ENCODE measurements at places on chromosomes 6 and 20. TPM values are rescaled to one million over a fixed set of nuclear protein-coding genes. Genes with fewer than 3 reads are reported as not detected.
A peak's percentile ranks its signal among the peaks of the same experiment; 100 is the strongest.

- no peak overlapping the region for H3K27ac ChIP-seq
- no peak overlapping the region for H3K4me3 ChIP-seq
- peaks cover 1% of the 10 kb centered on the region for H3K36me3 ChIP-seq
- peak; percentile 41 for DNase-seq
- H3K27me3 ChIP-seq: no peaks in the 10 kb centered on the region
- H3K4me1 ChIP-seq: peaks cover 13% of the 10 kb centered on the region
These were observed 11.4 kb downstream of the TJAP1 start for GRCh38 chr6:43488667-43489276.

- H3K27me3 ChIP-seq: no peaks in the 10 kb centered on the region
- no peak overlapping the region for H3K27ac ChIP-seq
- no peaks in the 10 kb centered on the region for H3K36me3 ChIP-seq
- peak; percentile 94 for DNase-seq
- H3K4me1 ChIP-seq: peaks cover 9% of the 10 kb centered on the region
These were observed 25.7 kb upstream of the MLIP start for GRCh38 chr6:54085541-54085940.

DNA sequence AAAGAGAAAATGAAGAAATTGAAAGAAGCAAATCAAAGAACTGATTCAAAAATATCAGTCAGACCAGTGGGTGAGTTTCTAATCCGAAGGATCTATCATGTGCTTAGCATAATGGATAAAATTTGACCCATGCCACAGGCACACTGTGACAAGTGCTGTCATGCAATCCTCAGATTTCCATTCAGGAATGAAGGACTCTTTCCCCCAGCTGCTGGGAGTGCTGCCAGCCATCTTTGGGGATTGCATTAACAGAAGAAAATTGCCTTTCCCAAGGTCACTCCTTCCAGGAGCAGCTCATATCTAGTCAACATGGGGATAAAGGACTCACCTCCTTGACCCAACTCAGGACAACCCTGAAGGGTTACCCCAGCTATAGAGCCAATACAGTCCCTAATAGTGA is 316.7 kb upstream of the TBX18 start:
- H3K4me1 ChIP-seq: peaks cover 2% of the 10 kb centered on the region
- H3K27me3 ChIP-seq: no peaks in the 10 kb centered on the region
- no peak overlapping the region for H3K27ac ChIP-seq
- H3K4me3 ChIP-seq: no peak overlapping the region
- no peak for DNase-seq

GRCh38 chr20:6590891-6591637 is 176.4 kb upstream of the BMP2 start:
- H3K27ac ChIP-seq: no peak overlapping the region
- no peaks in the 10 kb centered on the region for H3K27me3 ChIP-seq
- peaks cover 13% of the 10 kb centered on the region for H3K4me1 ChIP-seq

- peaks cover 1% of the 10 kb centered on the region for H3K27me3 ChIP-seq
- H3K27ac ChIP-seq: no peak overlapping the region
- no peak for DNase-seq
- H3K4me1 ChIP-seq: no peaks in the 10 kb centered on the region
- H3K4me3 ChIP-seq: no peak overlapping the region
These were observed 157.4 kb upstream of the BMP5 start for GRCh38 chr6:56032715-56033260.

- no peak overlapping the region for H3K27ac ChIP-seq
- DNase-seq: no peak
- H3K27me3 ChIP-seq: no peaks in the 10 kb centered on the region
- no peaks in the 10 kb centered on the region for H3K4me1 ChIP-seq
- H3K4me3 ChIP-seq: no peak overlapping the region
These were observed 121.6 kb downstream of the GJA10 start for GRCh38 chr6:90015883-90016282.

DNA sequence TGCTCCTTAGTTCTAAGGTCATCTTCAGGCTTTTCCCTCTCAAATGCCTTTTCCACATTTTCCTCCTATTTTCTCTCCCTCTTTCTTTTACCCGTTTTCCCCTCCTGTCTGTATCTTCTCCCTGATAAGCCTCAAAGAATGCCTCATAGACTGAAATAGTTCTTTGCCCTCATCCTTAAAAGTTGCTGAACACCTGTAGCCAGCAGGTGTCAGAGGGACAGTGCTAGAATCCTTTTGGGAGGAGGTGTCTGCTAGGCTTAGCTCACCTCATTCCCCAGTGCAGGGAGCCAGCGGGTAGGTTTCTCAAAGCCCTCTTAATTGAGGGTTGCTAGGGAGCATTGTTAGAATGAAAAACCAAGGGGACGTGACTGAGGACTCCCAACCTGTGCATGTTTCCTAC is 204.0 kb downstream of the TSHZ2 start:
- H3K4me3 ChIP-seq: no peak overlapping the region
- no peaks in the 10 kb centered on the region for H3K36me3 ChIP-seq
- no peak overlapping the region for H3K27ac ChIP-seq
- no peaks in the 10 kb centered on the region for H3K4me1 ChIP-seq
- no peaks in the 10 kb centered on the region for H3K27me3 ChIP-seq

- no peak for DNase-seq
- no peak overlapping the region for H3K4me3 ChIP-seq
- no peaks in the 10 kb centered on the region for H3K36me3 ChIP-seq
- no peak overlapping the region for H3K27ac ChIP-seq
- no peaks in the 10 kb centered on the region for H3K4me1 ChIP-seq
These were observed 5.7 kb downstream of the EBF4 start for GRCh38 chr20:2698186-2698817.

DNA sequence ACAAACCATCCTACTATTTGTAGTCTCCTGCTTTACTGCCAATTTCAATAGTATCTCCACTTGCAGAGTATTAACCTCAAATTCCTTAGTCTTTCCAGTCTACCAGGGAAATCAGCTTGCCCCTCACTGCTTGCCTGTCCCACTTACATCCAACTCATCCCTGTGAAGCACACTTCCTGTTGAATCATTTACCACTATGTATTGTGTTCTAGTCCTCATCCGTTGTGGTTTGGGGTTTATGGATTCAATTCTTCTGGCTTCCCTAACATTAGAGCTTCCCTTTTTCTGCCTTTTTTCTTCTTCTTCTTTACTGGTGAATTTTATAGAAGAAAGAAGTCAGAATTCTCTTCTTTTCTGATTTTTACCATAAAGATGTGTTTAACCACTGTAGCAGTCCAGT is 5.1 kb upstream of the TXLNB start:
- H3K4me1 ChIP-seq: peaks cover 4% of the 10 kb centered on the region
- no peak overlapping the region for H3K4me3 ChIP-seq
- peak; percentile 69 for DNase-seq
- no peaks in the 10 kb centered on the region for H3K36me3 ChIP-seq
- H3K27ac ChIP-seq: no peak overlapping the region
- H3K27me3 ChIP-seq: no peaks in the 10 kb centered on the region

DNA sequence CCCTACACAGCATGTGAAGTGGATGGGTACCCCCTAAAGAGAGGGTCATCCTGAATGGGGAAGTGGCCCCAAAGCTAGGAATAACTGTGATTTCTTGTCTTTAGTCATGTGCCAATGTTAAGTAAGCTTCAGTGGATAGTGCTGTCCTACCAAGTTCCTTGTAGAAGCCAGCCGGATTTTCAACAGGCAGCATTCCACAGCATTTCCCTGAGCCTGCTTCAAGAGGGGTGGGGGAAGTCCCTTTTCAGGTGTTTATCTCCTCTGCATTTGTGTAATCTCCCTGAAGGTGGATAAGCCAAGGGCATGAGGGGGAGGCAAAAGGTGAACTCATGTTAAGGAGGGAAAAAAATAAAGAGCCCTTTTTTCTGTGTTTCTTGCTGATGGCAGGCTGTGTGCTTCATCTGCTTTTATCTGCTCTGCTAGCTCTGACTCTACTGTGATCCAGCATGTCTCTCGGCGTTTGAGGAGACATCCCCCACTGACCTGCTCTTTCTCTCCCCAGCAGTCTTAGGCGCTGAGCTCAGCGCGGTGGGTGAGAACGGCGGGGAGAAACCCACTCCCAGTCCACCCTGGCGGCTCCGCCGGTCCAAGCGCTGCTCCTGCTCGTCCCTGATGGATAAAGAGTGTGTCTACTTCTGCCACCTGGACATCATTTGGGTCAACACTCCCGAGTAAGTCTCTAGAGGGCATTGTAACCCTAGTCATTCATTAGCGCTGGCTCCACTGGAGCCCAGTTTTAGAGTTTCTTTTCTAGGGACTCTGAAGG is 1.9 kb downstream of the EDN1 start:
- no peaks in the 10 kb centered on the region for H3K27me3 ChIP-seq
- peak; percentile 33 for DNase-seq
- H3K4me3 ChIP-seq: peak overlapping the region; percentile 41
- H3K4me1 ChIP-seq: peaks cover 15% of the 10 kb centered on the region

DNA sequence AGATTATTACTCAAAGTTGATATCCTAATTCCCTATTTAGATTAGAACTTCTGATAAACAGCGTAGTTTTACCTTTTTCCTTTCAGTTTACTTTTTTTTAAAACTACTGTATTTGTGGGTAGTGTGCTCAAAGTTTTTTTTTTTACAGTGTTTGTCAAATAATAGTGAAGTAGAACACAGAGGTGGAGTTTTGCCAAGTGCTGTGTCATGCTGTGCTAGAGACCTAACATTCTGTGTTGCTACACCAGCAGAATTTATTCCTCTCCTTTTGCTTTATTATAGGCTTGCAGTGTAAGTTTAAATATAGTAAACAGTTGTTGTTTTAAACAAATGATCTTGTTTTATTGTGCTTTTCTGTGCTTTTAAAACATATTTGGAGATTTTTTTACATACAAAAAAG is 125.4 kb downstream of the HIVEP1 start:
- H3K27me3 ChIP-seq: no peaks in the 10 kb centered on the region
- peaks cover 4% of the 10 kb centered on the region for H3K4me1 ChIP-seq
- peak; percentile 85 for DNase-seq
- H3K27ac ChIP-seq: no peak overlapping the region

GRCh38 chr20:40702504-40702903 is 13.5 kb upstream of the MAFB start:
- no peak for DNase-seq
- H3K4me1 ChIP-seq: no peaks in the 10 kb centered on the region
- no peak overlapping the region for H3K27ac ChIP-seq
- H3K4me3 ChIP-seq: no peak overlapping the region

DNA sequence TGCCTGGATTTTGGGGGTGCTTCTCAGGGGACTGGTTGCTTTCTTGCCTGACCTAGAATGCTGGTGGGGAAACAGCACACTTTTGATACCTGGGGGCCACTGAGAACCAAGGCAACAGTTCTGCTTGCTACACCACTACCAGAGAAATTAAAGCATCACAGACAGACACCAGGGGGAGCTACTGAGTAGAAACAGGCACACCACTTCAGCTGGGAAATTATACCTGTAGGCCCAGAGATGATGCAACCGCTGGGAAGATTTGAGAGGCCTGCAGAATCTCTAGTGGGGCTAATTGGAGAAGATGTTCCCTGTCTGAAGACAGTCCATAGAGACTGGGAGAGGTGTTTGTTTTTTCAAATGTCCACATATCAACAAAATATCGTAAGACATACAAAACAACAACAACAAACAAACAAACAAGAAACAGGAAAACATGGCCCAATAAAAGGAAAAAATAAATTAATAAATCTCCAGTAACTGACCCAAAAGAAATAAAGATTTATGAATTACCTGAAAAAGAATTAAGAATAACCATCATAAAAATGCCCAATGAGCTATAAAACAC is 129.4 kb upstream of the RIN2 start:
- H3K27ac ChIP-seq: no peak overlapping the region
- H3K4me3 ChIP-seq: no peak overlapping the region
- no peaks in the 10 kb centered on the region for H3K4me1 ChIP-seq
- no peaks in the 10 kb centered on the region for H3K36me3 ChIP-seq
- peak; percentile 66 for DNase-seq
- H3K27me3 ChIP-seq: peaks cover 6% of the 10 kb centered on the region

GRCh38 chr6:153856929-153857376 is 182.1 kb upstream of the OPRM1 start:
- H3K36me3 ChIP-seq: no peaks in the 10 kb centered on the region
- no peak overlapping the region for H3K4me3 ChIP-seq
- no peaks in the 10 kb centered on the region for H3K27me3 ChIP-seq
- H3K4me1 ChIP-seq: no peaks in the 10 kb centered on the region
- DNase-seq: no peak

GRCh38 chr20:4956200-4956810 is 45.0 kb downstream of the SLC23A2 start:
- no peak overlapping the region for H3K27ac ChIP-seq
- H3K36me3 ChIP-seq: no peaks in the 10 kb centered on the region
- no peaks in the 10 kb centered on the region for H3K27me3 ChIP-seq

DNA sequence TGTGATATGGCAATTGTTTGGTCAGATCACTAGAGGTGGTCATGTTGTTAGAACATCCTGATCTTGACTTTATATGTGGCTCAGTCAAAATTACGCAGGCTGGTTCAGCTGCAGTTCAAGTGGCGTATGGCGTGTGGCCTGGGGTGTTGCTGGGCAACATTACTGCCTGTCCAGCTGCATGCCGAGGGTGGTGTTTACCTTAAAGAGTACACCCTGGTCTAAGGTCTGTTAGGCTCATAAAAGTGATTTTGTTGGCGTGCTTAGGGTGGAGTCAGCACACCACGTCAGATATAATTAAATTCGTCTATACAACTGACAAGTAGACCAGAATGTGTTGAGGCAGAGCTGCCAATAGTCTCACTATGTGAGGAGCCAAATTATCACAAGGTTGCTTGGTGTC is 55.6 kb upstream of the NEDD9 start:
- H3K4me1 ChIP-seq: no peaks in the 10 kb centered on the region
- no peak overlapping the region for H3K27ac ChIP-seq
- no peak for DNase-seq
- no peak overlapping the region for H3K4me3 ChIP-seq

- no peak overlapping the region for H3K4me3 ChIP-seq
- DNase-seq: no peak
- no peaks in the 10 kb centered on the region for H3K36me3 ChIP-seq
- H3K4me1 ChIP-seq: no peaks in the 10 kb centered on the region
These were observed 114.5 kb upstream of the SCGN start for GRCh38 chr6:25537349-25538018.

DNA sequence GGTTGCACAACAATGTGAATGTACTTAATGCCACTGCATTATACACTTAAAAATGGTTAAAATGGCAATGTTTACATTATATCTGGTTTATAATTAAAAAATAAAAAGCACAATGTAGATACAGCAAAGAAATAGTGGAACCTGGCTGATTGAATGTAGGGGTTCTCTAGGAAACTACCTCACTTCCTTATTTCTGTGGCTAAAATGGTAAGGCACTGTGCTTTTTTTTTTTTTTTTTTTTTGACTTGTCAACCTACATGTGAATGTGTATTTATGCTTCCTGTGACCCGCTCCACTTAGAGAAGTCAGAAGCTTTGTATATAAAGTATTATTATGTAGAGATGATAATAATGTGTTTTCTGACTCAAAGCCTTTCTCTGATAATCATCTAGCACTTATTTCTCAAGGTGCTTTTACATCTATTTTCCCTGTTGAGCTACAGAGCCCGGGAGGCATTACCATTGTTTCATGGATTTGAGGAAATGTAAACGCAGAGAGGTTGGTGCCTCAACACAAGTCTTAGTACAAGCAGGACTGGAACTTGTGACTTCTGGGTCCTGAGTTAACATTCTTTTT is 55.0 kb downstream of the SOX4 start:
- DNase-seq: no peak
- H3K36me3 ChIP-seq: no peaks in the 10 kb centered on the region
- H3K27ac ChIP-seq: no peak overlapping the region
- H3K4me3 ChIP-seq: no peak overlapping the region
- H3K4me1 ChIP-seq: no peaks in the 10 kb centered on the region

KIF6 gene
- under 0.01 TPM for total RNA-seq

LAMA4 gene
- total RNA-seq: 29.7 TPM

HLA-DRB1 gene
- total RNA-seq: not detected

OR2J3 gene
- total RNA-seq: not detected

BEND3 gene
- 1.8 TPM for total RNA-seq

LY6G6F gene
- total RNA-seq: not detected

TRIM31 gene
- total RNA-seq: not detected

KCNK17 gene
- total RNA-seq: not detected

PROKR2 gene
- not detected for total RNA-seq

HSPA1L gene
- total RNA-seq: 1.3 TPM

LRFN2 gene
- total RNA-seq: not detected

RPN2 gene
- total RNA-seq: 232 TPM
